Stimulated activated CD8-positive, alpha-beta memory T cell treated with anti-CD3 and anti-CD28 coated beads, Interleukin-15, amount 100 ng/mL, for 24 hours (primary cell): ENCODE measurements at places on chromosomes 13 and 19.

- no peak for DNase-seq
Measured at GRCh38 chr13:32587811-32588170, 1.5 kb downstream of the PDS5B start.

GRCh38 chr19:36401475-36401874, 17.0 kb downstream of the ZFP82 start:
- DNase-seq = no peak

DNA sequence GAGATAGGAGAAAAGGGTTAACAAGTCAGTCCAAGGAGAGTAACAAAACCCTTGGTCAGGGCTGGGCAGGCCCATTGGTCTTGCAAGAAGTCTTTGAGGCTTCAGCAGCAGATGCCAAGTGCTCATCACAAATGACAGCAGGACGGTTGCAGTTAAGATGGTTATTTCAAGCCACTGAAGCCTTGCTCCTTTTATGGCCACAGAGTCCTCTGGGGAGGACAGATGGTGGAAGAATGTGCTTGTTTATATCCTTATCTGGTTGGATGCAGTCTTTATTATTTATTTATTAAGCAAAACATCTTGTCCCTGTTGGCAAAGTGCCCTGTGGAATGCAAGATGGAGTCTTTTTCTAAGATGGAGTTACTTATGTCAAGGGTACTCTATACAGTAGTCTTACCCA, 19.2 kb upstream of the ZNF331 start:
- DNase-seq = no peak

DNA sequence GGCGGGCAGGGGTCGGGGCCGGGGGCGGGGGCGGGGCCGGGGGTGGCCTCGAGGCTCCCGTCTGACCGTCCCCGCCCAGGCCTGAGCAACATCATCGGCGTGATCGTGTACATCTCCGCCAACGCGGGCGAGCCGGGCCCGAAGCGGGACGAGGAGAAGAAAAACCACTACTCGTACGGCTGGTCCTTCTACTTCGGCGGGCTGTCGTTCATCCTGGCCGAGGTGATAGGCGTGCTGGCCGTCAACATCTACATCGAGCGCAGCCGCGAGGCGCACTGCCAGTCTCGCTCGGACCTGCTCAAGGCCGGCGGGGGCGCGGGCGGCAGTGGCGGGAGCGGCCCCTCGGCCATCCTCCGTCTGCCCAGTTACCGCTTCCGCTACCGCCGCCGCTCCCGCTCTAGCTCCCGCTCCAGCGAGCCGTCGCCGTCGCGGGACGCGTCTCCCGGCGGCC, 9.4 kb upstream of the CACNG6 start:
- DNase-seq = no peak

- DNase-seq = no peak
Measured at GRCh38 chr13:21012211-21012610, 49.2 kb downstream of the LATS2 start.

DNA sequence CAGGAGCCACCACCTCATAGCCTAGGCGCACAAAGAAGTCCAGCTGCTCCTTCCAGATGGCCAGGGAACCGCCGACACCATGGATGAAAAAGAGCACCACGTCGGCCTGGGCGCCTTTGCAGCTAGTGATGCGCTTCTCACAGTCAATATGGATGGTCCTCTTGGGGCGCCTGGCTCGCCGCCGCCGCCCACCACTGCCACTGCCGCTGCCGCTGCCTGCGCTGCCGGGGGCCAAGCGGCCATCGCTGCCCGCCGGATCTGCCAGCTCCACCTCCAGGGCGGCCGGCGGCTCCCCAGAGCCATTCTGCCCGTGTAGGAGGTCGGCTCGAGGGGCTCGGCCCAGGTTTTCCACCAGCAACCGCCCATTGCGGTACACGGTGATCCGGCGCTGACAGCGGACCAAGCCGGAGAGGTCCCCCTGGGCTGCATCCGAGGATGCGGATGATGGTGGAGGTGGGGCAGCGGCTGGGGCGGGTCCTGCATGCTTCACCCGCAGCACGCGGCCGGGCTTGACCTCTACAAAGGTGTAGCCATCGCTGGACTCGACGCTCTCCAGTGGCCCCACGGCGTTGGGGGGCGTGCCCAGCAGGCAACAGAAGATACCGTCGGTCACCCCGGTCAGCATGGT, 2.1 kb downstream of the ABHD8 start:
- DNase-seq = no peak

DNA sequence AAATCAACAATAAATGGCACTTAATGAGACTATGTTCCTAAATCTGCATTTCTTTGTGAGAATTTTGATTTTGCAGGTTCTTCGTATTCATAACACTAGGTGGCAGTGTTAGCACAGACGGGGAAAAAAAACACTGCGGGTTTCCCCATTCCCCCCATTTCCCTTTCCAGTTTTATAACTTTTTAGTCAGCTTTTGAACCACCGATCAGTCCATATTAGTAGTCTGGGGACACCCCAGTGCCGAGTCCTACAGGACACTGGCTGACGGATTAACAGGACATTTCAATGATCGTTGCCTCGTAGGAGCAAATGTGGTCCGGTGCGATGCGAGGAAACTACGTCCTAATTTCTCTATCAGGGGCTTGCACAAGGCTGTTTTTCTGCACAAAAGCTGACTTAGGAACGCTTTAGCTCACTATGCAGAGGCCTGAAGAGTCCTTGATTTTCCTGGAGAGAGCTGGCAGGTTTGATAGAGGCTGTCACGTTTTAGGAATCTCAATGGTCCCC, 234.3 kb downstream of the LMO7 start:
- no peak for DNase-seq

GRCh38 chr13:96053003-96053703, at the start of gene UGGT2:
TSS of gene UGGT2 (minus strand) at chr13:96053401. CDS start at chr13:96053312, 89 bp downstream.
- no peak for DNase-seq

GRCh38 chr19:45444318-45445041, 20.8 kb upstream of the ERCC1 start:
- peak; percentile 54 for DNase-seq

GRCh38 chr13:110377178-110377825, 70.2 kb downstream of the COL4A2 start:
- no peak for DNase-seq

DNA sequence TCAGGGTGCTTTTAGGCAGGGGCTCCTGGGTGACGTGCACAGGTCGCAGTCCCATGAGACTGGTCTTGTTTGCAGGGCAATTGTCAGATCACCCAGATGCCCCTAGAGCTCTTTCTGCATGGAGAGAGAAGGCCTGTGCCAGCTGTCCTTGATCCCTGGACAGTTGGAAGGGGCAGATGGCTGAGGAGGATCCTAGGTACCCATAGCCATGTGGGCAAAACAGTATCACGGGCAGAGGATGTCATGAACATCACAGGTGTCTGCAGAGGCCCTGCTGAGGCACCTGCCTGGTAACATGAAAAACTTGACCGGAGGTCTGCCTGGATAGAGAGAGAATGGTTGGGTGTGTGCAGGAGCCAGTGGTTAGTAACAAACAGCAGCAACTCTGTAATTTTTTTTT, 99.3 kb downstream of the ZNF536 start:
- no peak for DNase-seq

DNA sequence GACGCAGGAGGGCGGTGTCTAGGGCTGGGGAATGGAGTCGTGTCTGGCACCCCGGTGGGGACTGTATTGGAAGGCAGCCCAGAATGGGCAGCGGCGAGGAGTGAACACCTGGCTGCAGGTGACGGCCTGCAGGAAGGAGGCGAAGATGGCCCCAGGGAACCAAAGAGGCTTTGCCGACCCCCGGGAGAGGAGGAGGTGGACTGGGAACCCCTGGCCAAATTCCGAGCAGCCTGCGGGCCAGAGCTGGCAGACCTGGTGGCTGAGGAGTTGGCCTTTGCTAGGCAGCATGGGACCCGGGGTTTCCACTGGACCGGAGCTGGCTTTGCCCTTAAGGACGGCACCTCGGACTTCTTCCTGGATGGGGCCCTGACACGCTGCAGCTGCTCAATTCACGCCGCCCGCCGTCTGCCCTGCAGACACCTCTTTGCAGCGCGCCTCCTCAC, 25.9 kb downstream of the ZSWIM9 start:
- DNase-seq = no peak

DNA sequence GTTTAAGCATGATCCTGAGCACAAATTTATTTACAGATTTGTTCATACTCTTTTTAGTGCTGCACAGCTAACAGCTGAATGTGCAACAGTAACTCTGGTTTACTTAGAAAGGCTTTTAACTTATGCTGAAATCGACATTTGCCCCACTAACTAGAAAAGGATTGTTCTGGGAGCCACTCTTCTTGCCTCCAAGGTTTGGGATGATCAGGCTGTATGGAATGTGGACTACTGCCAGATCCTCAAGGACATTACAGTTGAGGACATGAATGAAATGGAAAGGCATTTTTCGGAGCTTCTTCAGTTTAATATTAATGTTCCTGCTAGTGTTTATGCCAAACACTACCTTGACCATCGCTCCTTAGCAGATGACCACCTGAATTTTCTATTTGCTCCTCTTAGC, 16.0 kb downstream of the ZNF100 start:
- no peak for DNase-seq

GRCh38 chr13:25966086-25966485, 85.7 kb downstream of the SHISA2 start:
- no peak for DNase-seq

GRCh38 chr19:41415154-41415571, 12.0 kb downstream of the B3GNT8 start:
- DNase-seq = no peak

DNA sequence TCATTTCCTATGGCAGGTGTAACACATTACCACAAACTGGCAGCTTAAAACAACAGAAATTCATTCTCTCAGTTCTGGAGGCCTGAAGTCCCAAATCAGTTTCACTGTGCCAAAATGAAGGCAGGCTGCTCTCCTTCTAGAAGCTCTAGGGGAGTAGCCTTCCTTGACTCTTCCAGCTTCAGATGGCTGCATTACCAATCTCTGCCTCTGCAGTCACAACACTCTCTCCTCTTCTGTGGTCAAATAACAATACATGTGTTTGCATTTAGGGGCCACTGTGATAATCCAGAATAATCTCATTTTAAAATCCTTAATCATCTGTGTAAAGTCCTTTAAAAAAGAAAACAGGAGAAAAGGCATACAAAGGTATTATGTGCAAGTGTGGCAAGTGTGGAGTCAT, 7.8 kb downstream of the DIAPH3 start:
- DNase-seq = no peak

GRCh38 chr19:46825731-46826055, 25.0 kb downstream of the AP2S1 start:
- DNase-seq = no peak

- DNase-seq = peak; percentile 10
Measured at GRCh38 chr19:5001615-5002014, 32.7 kb downstream of the KDM4B start.

DNA sequence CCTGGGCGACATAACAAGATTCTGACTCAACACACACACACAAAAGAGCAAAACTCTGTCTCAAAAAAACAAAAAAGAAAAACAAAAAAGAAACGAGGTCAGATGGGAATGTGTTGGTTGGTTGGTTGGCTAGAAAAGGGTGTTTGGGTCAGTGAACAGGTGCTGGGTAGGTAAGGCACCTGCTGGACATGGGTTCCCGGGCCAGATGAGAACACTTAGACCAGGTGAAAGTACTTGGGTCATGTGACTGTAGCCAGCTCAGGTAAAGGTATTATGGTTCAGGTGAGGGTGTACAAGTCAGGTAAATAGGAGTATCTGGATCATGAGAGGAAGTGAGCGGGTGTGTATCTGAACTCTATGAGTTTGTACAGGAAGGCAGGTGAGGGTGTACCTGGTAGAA, 14.5 kb upstream of the ZNF414 start:
- DNase-seq = no peak

- no peak for DNase-seq
Measured at GRCh38 chr13:63880705-63881104, 2465.1 kb upstream of the PCDH20 start.

DNA sequence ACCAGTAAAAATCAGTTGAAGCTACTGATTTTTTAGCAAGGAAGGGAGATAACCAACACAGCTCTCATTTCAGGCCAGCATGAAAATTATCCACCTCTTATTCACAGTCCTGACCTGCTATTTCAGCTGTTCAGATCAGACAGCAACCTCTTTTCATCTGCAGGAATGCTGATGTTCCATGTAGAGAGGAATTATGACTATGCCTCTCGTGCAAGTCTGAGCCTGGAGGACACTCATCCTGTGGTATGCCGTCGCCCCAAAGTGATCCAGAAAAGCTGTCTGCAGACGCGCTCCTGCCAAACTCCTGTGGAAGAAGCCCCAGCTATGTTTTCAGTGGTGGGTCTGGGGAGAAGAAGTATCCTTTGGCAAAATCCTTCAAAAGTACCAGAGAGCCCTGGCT, 563.5 kb upstream of the SLITRK1 start:
- DNase-seq = no peak

- DNase-seq = no peak
Measured at GRCh38 chr13:76474966-76475365, 411.2 kb downstream of the KCTD12 start.

- DNase-seq = no peak
Measured at GRCh38 chr19:2653710-2654707, 48.5 kb downstream of the GNG7 start.

DNA sequence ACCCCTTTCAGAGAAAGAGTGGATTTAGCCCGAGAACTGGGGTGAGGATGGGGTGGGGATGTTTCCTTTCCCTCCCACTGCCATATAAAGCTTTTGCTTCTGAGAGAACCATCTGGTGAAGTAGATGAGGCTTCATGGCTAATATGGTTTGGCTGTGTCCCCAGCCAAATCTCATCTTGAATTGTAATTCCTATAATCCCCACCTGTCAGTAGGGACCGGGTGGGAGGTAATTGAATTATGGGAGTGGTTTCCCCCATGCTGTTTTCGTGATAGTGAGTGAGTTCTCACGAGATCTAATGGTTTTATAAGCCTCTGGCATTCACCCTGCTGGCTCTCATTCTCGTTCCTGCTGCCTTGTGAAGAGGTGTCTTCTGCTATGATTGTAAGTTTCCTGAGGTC, 270.9 kb downstream of the LMO7 start:
- no peak for DNase-seq

DNA sequence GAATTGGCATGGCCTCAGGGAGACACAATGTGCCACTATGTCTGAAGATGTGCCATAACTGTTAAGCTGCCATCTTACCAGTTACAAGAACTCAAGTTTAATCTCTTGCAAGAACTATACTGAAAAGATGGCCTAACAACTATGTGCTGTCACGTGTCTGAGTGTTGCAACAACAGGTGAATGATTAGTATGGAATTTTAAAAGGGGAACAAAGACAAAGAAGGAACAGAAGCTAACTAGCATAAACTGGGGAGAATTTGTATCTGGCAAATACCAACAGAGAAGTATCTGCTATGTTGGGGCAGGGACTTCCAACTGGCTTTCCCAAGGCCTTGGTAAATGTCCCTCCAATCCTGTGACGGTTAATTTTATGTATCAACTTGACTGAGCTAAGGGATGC, 11.5 kb upstream of the ACOD1 start:
- DNase-seq = no peak

GRCh38 chr13:59279576-59279975, 884.2 kb downstream of the DIAPH3 start:
- no peak for DNase-seq

- DNase-seq = no peak
Measured at GRCh38 chr13:32938907-32939306, 77.3 kb upstream of the KL start.

GRCh38 chr13:106036870-106037269, 498.6 kb downstream of the EFNB2 start:
- no peak for DNase-seq

GRCh38 chr19:18422530-18423191, 3.5 kb downstream of the SSBP4 start:
- no peak for DNase-seq

GRCh38 chr13:81140675-81141074, 799.7 kb upstream of the SPRY2 start:
- no peak for DNase-seq

GRCh38 chr13:96999091-96999490, 4.8 kb upstream of the OXGR1 start:
- DNase-seq = no peak
